ENCODE measurements at places on chromosomes 7 and 10. TPM values are rescaled to one million over a fixed set of nuclear protein-coding genes. Genes with fewer than 3 reads are reported as not detected.
A peak's percentile ranks its signal among the peaks of the same experiment; 100 is the strongest.

DNA sequence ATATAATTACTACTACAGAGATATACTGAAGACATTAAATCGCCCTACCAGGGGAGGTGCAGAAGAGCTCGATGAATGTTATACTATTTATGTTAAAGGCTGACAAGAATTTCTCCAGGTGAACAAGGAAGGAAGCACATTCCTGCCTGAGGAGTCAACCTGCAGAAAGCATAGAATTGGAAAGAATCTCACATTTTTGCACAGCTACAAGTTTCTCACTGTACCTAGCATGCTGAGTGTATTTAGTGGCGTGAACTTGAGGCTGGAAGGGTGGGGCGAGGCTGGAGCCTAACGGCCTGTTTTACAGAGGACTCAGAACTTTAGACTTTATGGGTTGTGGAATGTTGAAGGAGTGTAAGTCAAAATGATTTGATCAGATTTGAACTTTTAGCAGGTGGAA lies 373.6 kb upstream of the LRGUK start:
- DNase-seq, result no peak

IFIT3 gene
- 17.0 TPM for total RNA-seq

C10orf90 gene
- total RNA-seq, result not detected

IFIT1 gene
- 13.8 TPM for total RNA-seq

DNA sequence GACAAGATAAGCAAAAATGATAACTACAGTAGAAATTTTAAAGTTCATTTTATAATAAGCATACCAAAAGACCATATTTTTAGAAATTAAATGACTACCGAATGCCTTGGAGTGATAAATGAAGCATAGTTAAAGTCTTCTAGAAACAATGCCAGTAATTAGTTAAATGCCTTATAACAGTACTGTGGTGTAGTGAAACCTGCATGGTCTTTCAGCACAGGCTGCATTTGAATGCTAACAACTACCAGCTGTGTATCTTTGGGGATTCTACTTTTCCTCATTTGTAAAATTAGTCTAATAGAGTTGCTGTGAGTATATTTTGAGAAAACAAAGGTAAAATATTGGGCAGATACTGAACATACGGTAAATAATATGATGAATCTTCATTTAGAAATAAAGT lies 25.1 kb downstream of the TSPAN12 start:
- DNase-seq, result no peak

RNLS gene
- total RNA-seq, result 11.2 TPM

- DNase-seq, result no peak
These were observed 175.1 kb downstream of the HGF start for GRCh38 chr7:81594767-81595166.

DNA sequence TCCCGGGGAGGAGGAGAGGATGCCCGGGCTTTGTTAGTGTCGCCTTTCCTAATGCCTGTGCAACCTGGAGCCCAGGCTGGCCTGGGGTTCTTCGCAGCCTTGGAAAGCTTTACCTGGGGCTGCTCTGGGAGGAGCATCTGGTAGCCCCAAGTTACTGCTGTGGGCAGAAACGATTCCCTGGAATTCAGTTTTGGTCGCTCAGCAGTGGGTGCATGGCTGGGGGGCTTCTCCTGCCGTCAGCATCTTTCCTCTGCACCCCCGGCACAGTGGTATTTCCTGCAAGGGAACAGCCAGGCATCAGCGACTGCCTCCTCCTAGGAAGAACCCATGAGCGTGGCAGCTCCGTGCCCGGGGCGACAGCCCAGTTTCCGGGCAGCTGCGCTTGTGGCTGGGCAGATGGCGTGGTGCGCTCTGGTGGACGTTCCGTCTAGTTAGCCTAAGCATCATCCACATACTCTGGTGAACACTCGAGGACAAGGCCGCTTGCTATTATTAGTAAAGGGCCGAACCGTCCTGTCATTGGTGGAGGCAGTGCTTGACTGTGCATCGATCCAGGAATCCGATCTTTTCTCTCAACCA lies 107.0 kb upstream of the BTBD16 start:
- DNase-seq, result peak; percentile 54

TAC1 gene
- not detected for total RNA-seq

GRCh38 chr7:128409596-128410450 lies at the start of gene IMPDH1:
TSS of gene IMPDH1 (minus strand) at chr7:128409982. CDS start at chr7:128409901, 81 bp downstream.
- peak; percentile 97 for DNase-seq

- DNase-seq, result no peak
These were observed 631.4 kb downstream of the ACTR3B start for GRCh38 chr7:153390955-153391354.

GRCh38 chr7:146636581-146636980 lies 520.0 kb downstream of the CNTNAP2 start:
- DNase-seq, result no peak

DNA sequence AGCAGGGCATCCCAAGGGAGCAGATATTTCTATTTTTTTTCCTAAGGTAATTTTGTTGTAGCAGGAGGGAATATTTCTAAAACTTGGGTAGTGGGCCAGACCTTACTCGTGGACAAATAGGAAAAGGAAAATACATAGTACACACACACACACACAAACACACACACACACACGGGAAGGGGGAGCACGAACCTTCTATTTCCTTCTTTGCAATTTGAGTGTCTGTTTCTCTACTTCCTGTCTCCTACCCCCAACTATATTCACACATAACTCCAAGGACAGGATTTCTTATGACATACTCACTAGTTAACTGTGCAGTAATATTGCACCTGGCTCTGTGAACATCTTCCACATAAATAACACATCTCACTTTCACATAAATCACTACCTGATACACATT lies 4.4 kb downstream of the LDB1 start:
- DNase-seq, result no peak

NUP205 gene
- 51.6 TPM for total RNA-seq

DNA sequence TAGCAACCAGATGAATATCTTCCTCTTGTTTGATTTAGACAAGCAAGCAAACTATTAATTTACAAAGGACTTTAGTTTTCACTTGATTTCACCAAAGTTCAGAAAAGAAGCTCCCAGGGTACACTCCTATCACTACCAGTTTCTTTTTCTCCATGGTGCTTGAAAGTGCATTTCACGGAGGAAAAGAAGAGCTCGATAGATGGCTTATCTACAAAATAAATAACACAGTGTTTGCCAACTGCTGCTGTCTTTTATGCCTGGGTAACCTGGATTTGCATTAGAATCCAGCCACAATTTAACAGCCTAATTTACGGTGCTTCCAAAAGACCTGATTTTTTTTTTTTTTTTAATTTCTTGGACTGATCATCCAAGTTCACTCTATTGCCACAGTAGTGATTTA lies 275.7 kb downstream of the GPR37 start:
- no peak for DNase-seq

DNA sequence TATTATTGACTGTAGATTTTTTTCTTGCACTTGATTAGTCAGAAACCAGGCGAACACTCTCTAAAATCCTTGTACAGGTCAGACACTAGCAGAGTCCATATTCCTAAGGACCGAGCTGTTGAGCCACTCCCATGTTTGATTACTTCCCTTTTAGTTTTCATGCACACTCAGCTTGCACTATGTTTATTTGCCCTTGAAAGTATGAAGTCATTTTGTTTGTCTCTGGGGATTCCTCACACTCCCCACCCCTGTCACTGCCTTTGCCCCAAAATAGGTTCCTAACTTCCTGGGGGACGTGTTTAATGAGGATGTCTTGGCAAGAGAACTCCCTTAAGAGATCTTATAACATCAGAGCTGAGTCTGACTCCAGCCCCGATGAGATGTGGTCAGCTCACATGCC lies 182.1 kb downstream of the EVX1 start:
- no peak for DNase-seq

DNA sequence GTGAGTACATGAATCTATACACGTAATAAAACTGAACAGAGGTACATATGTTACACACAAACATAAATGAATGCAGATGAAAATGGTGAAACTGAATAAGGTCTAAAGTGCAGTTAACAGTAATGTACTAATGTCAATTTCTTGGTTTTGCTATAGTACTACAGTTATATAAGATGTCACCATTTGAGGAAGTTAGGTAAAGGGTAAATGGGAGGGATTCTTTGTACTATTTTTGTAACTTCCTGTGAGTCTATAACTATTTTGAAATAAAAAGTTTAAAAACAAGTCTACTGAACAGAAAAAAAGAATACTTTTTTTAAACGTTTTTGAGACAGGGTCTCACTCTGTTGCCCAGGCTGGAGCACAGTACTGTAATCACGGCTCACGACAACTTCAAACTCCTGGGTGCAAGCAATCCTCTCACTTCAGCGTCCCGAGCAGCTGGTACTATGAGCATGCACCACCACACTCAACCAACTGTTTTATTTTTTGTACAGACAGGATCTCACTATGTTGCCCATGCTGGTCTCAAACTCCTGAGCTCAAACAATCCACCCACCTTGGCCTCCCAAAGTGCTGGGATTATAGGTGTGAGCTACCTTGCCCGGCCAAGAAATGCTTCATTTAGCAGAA lies 71.5 kb downstream of the WAPL start:
- DNase-seq, result no peak

DNA sequence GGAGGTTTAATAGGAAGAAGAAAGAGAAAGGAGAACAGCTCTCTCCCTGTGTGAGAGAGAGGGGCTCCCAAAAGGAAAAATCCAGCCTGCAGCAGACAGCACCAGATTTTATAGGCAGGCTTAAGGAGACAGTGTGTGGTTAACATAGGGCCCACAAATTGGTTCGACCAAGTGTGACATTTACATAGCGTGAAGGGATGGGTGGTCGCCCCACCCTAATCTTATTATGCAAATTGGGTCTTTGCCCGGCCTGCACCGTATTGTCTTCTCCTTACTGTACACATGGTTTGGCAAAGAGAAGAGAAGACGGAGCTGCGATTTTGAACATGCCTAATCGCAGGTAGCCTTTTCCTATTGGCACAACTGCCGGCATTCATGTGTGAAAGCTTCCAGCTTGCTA lies 756.3 kb downstream of the NXPH1 start:
- DNase-seq, result no peak
